Stimulated activated naive CD4-positive, alpha-beta T cell treated with Interleukin-2 at 50 U/mL for 16 hours (primary cell): ENCODE measurements at places on chromosomes 7 and 10.

DNA sequence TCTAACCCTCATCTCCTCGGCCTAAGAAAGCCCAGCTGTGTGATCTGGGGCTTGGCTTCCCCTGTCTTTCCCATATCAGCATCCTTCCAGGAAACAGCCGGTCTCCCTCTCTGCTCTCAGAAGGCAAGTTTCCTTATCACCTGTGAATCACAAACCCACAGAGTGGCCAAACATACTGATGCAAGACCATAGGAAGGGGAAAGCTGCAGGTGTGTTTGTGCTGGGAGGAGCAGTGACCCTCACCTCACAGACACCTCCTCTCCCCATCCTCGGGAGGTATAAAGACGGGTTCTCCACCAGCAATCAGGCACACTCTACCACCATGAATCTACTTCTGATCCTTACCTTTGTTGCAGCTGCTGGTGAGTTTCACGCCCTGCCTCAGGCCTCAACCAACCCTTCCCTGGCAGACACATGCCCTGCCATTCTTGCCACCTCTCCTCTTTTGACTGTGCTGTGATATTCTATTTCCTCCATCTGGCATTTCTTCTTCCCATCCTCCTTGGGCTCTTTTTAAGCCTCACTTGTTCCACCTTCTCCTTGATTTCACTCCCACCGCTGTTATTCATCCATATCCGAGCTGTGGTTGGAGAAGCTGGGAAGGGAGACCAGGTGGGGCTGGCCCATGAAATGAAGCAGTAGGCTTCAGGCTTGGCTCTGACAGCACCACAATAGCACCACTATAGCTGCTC is at the start of gene PRSS2:
PRSS2 (plus strand) TSS at position 310 of the 692 bp plus-strand sequence; CDS start at position 323, 13 bp downstream.
- DNase-seq, result no peak

DNA sequence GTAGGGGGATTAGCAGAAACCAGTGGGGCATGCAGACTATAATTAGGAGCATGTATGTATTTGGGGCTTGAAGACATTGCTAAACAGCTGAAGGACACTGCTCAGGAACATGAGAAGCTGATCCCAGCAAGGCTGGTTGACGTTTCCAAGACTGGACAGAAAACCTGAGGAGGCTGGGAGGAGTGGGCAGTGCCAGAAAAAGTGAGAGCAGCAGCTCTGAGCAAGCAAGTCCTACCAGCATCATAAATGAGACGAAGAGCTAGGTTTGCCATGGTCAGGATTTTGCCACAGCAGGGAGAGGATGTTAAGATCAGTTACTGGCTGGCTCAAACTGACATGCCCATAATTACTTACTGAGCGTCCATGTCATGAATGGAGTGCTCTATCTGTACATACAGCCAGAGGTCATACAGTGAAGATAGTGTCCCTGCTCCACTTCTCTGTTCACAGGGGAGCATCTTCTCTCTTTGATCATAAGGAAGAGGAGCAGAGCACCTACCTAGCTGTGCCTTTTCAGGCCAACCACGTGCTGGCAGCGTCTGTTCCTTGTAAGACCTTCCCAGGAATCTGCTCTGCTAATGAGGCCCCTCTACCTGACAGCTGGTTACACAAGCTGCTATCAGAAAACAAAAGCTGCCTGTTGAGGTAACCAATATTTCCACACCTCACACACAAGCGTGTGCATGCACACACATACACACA is 44.7 kb downstream of the PDE1C start:
- DNase-seq, result no peak

DNA sequence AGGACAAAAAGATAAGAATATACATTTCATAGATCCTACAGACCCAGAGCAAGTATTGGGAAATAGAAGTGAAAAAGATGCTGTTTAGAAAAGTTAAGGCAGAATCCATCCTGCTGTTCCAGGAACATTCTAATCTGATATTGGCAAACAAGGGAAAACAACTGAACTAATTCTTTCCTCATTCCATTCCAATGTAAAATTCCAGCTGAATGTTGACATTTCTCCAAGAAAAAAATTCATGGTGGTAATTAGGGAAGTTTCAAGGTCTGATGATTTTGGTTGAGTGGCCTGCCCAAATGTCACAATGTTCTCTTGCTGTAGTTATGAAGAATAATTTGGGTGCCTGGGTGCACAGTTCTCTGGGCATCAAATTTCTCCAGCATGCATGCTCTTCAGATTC is 15.2 kb downstream of the PIP start:
- DNase-seq, result no peak

GRCh38 chr10:69938541-69938991 is 114.1 kb upstream of the MACROH2A2 start:
- no peak for DNase-seq

DNA sequence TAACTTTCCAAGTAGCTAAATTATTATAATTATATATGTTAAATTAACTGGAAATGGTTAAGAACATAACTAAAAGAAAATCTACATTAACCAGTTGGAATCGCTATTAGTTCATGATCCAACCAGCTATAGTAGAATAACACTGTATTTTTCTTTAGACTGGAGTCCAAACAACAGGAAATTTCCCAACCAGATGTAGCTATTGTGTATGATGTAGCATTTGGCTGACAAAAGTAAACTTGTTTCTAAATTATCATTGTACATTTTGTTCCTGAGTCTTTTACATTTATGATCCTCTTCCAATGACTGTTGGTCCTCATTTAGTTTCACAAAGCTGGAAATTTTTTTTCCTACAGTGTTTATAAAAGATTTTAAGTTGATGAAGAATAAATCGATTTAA is 62.1 kb downstream of the PAPSS2 start:
- no peak for DNase-seq

GRCh38 chr7:133828906-133829305 is 298.2 kb upstream of the LRGUK start:
- no peak for DNase-seq

DNA sequence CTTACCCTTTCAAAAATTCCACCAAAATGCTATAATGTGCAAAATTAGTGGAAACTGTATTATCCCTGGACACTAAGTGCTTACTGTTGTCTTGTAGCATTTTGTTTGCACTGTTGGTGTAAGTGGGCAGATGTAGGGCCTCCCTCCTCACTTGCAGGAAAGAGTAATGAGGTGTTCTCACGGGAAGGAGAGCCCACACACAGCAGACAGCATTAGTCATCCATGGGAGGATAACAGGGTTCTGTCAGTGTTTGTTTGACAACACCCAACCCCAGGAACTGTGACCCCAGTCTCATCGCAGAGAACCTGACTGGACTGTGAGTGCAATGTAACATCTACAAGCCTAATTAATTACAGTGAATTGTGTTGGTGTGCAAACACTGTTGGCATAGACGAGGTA is 58.7 kb upstream of the VSTM2A start:
- DNase-seq, result no peak

- no peak for DNase-seq
Measured at GRCh38 chr10:60944058-60944909, at the start of gene RHOBTB1. RHOBTB1 (minus strand) TSS chr10:60944185; CDS start chr10:60911542, 32,643 bp downstream.

- no peak for DNase-seq
Measured at GRCh38 chr10:63832686-63833085, 311.5 kb downstream of the REEP3 start.

DNA sequence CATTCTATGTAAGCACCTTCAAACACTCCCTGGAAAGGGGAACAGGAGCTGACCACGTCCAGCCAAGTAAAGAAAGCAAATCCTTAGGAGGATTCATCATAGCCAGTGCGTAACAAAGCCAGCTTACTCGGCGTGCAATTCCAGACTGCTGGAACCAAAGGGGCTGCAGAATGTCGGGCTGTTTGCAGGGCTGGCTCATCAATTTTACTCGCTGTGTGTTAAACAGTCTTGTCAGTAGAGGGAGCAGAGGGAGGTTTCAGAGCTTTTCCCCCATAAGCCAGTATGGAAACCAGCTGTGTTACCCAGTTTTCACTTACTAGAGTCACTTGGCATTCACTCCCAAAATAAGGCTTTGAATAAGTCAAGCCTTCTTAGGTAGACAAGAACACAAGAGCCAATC is 127.1 kb downstream of the KMT2E start:
- no peak for DNase-seq

DNA sequence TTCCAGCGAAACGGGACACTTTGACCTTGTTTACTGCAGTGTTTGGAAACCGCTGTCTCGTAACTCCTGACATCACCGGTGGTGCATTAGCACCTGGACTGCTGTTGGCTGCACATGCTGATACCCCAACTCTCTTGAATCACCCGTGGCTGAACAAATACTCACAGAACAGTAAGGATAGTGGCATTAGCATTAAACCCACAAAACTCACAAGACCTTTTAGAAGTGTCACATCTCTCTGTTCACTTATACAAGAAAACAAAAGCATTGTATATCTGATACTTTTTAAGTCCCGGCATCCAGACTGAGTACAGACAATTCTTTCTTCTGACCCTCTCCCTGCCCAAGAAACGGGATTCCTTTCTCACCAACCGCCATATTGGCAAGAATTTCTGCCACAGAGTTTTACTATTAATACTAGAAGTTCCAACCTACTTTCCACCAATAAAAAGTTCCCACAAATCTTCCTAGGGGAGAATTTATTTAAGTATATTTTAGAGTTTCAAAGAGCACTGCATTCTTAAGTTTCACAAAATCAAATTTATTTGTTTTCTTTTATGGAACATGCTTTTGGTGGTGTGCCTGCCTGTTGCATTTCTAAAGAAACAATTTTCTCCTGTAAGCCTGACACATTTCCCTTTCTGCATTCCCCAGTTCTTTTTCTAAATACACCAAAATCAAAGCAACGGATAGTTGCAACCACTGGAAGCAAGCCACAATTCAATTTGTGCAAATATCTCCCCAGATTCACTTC is 208.4 kb upstream of the KLF14 start:
- DNase-seq, result no peak

DNA sequence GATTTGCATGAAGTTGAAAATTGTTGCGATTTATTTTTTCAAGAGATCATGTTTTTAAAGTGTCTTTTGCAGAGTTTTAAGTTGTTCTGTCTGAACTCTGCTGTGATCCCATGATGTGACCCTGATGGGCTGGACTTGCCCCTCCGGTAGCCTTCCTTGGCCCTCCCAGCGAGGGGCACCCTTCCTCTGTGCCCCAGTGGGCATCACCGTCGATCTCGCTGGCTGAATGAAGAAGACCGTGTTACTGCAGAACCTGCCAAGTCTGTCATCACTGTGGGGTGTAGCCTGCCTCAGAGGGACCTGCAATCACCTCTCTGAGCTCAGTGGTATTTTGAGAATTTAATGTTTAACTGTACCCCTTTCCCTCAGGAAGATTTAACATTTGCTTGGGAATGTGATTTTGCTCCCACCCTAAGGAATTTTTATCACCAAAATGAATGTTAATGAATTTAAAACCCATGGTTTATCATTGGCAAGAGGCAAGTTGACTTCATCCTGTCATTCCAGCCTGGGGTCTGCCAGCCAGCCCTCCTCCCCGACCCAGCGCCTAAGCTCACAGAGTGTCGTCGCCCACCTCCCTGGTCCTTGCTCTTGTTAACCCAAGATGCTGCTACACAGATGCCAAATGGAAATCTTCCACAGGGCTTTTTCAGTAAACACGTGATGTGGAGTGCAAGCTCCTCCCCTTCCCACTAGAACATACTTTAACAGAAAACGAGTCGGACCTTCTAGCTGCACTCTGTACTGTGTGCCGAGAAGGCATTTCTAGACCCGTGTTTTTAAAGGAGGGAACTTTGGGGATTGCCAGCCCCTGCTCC is 115.4 kb downstream of the NT5C2 start:
- no peak for DNase-seq

DNA sequence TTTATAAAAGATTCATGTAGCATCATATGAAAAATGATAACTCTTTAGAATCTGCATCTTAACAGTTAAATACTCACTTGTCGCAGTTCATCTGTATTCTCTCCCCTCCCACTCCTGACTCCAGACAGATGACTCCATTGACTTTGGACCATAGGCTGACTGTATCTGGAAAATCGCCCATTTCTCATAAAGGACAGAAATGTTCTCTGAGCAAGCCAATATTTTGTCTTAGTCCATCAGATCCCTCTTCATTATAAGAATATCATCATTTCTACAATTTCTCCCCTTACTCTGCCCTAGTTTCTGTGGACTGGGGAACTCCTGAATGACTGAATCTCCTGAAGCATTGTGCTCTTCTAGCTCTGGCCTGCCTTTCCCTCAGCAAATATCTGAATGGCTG is 125.4 kb downstream of the SEMA3D start:
- DNase-seq, result no peak

- DNase-seq, result no peak
Measured at GRCh38 chr7:132298790-132299189, 277.5 kb downstream of the PLXNA4 start.

GRCh38 chr10:4673279-4674040 is 152.5 kb upstream of the AKR1E2 start:
- no peak for DNase-seq

GRCh38 chr7:116227678-116228239 is 17.4 kb downstream of the TES start:
- DNase-seq, result no peak

DNA sequence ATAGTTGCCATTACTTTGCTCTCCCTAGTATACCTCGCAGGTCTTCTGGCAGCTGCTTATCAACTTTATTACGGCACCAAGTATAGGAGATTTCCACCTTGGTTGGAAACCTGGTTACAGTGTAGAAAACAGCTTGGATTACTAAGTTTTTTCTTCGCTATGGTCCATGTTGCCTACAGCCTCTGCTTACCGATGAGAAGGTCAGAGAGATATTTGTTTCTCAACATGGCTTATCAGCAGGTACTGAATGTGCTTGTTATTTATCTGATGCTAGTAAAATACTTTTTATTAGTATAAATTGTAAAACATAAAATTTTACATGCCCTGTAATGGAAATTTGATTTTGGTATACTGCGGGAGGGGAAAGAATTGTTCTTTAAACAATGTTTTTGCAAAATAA is 15.7 kb downstream of the STEAP2 start:
- DNase-seq, result no peak

- DNase-seq, result no peak
Measured at GRCh38 chr7:17407229-17407628, 108.8 kb downstream of the AHR start.

DNA sequence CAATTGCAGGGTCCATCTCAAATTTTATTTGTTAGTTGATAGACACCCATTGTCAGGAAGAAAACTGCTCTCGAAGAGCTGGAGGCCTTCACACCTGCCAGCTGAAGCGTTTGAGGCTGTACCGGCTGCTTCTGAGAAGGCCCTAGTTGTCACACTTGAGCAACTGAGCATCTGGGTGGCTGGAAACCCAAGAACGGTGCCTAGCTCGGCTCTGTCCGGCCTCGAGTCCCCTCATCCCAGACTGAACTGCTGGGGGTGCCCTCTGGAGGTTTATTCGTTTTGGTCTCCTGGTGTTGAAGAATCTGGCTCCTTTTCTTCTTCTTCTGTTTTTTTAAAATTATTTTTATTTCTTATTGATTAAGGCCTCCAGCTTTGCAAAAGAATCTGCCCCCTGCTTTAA is 59.3 kb upstream of the EXOC6 start:
- no peak for DNase-seq

DNA sequence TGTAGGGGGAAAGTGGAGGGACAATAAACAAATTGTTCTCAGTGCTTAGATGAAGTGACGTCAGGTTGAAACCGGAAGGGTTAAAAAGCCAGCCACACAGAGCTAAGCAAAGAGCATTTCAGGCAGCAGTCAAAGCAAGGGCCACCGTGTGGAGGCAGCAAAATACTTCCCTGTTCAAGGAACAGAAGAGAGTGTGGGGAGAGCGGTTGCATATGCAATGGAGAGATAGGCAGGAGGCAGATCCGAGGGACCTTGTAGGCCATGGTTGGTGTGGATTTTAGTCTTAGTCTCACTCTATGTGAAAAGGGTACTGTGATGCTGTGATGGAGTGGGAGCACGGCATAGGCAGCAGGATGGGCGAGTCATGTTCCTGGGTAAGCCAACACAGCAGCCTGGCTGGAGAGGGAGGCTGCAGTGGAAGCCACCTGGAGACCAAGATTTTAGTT is 3.8 kb upstream of the STN1 start:
- no peak for DNase-seq
